ENCODE measurements at places on chromosomes 2 and 18.
A peak's percentile ranks its signal among the peaks of the same experiment; 100 is the strongest.

DNA sequence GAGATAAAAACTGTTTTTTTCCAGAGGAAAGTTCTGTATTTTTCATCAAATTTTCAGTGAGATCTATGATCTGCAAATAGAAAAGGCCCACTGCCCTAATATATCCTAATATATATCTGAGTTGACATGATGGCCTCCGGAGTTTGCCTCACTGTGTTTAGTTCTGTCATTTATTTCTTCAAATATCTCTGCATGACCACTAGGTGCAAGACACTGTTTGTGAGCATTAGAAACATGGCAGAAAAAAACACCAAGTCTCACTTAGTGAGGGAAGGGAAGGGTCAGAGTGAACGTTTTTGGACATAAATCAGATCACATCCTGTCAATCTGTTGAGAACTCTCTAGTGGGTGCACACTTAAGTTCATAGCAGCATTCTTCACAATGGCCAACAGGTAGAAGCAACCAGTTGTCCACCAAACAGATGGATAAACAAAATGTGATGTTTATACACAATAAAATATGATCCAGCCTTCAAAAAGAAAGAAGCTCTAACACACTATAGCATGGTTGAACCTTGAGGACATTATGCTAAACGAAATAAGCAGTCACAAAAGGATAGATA lies 53.4 kb downstream of the SPIRE1 start:
- no peak for DNase-seq

- no peak for DNase-seq
These were observed 40.8 kb upstream of the GRHL1 start for GRCh38 chr2:9910699-9911098.

GRCh38 chr2:167411367-167411766 lies 523.1 kb downstream of the XIRP2 start:
- no peak for DNase-seq

DNA sequence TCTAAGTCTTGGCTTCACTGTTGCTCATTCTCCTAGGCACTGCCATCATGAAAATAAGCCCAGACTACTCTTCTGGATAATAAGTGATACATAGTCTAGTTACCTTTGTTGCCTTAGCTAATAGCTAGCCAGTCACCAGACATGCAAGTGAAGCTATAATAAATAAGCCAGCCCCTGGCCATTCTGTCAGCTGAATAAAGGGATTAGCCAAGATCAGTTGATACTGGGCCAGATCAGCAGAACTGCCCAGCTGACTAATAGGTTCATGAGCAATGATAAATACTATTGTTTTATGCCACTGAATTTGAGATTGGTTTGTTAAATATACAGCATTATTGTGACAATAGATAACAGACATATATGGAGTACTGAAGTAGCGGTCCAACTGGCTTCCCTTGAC lies 8.0 kb upstream of the C2orf69 start:
- DNase-seq = no peak

- DNase-seq = no peak
These were observed 186.5 kb upstream of the TCF4 start for GRCh38 chr18:55774505-55774904.

- no peak for DNase-seq
These were observed 159.3 kb upstream of the STK17B start for GRCh38 chr2:196330645-196331044.

DNA sequence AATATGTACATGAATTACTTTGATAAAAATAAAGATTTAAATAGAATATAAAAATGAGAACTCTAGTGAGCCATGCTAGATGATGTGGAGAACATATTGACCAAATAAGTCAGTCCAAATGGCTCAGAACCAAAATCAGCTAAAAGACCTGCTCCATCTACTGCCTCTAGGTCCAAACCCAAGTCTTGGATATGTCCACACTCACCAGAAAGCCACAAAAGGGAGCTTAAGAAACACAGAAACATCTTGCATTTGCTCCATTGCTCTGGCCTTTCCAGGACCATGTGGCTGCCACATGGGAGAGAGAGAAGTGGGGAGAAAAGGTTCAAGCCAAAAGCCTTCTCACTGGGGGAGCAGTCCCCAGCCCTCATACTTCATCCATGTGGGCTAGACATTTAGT lies 272.5 kb downstream of the DYSF start:
- no peak for DNase-seq

- no peak for DNase-seq
These were observed 4.4 kb upstream of the SMAD7 start for GRCh38 chr18:48954886-48955819.

DNA sequence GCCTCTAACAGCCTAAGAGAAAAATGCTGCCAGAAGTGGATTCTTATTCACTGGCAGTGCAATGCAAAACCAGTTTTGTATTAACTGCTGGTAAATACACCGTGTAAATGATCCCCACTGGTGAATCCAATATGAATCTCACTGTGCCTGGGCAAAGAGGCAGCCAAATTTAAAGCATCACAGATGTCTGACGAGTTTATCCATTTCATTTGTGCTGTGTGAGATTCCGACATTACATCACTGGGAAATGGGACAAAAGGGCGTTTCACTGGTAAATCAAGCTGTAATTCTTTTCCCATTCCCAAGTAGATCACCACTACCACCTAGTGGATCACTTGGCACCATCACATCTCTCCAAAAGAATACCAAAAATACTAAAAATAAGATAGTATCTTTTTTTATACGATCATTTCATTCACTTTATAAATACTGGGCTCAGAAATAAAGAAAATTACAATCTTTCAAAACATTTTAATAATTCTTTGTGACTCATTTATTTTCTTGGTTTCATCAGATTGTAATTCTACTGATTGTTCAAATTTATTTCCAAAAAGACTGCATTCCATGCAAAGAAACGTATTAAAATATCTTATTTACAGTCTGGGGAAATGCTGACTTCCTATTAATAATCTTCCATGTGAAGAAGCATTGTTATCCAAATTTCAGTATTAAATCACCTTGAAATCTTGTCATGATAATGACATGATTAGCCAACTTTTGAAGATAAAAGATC lies 125.6 kb downstream of the GRB14 start:
- DNase-seq = peak; percentile 42

Measured in caudate nucleus (tissue), 63 donors.